ENCODE measurements at places on chromosomes 1 and 21.

- DNase-seq, result no peak
Observed at GRCh38 chr1:15621975-15622374, 4.7 kb downstream of the DDI2 start.

GRCh38 chr21:33904041-33904440 lies 11.6 kb downstream of the ATP5PO start:
- DNase-seq, result no peak

DNA sequence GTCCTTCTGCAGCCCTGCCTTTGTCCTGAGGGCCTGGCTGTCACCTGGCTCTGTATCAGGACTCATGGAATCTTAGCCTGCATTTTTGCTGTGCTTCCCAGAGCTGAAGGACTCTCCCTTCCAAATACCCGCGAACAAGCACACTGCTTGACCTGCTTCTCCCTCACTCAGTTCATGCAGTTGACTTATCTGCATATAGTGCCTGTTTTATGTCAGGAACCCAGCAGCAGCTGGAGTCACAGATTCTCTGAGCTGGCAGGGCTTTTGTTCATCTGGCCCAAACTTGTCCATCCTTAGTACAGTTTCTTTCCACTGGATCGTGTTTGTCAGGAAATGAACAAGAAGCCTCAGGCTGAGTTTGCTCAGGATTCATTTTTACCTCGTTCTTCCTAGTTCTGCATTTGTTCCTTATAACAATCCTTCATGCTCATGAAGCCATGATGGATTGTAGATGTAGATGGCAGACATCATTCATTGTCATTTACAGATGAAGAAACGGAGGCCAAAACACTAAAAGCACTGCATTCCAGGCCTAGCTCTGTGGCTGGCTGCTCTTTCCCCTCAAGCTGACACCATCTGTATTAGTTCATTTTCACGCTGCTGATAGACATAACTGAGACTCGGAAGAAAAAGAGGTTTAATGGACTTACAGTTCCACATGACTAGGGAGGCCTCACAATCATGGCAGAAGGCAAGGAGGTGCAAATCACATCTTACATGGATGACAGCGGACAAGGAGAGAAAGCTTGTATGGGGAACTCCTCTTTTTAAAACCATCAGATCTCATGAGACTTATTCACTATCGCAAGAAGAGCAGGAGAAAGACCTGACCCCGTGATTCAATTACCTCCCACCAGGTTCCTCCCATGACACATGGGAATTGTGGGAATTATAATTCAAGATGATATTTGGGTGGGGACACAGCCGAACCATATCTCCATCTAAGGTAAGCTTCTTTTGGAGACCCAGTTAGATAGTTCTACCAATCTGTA lies 150.9 kb downstream of the HIVEP3 start:
- DNase-seq, result no peak

DNA sequence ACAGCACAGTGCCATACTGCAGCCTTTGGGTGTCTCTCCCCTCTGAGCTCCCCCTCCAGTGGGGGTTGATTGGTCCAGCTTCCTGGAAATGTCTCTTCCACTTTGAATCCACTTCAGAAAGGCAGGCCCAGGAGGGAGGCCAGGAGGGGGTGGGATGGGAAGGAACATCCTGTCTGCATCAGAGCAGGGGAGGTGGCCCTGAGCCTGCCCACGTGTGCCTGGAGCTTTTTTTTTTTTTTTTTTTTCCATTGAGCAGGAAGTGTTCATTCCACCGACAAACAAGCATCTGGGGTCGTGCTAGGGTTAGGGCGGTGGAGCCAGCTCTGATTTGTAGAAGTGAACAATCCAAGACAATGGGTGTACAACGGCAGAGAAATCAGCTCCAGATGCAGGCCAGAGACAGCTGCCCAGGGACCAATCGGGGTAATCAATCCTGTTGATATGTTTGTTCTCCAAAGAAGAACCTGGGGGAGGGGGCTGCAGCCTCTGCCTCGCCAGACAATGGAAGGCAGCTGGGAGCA lies 93.3 kb downstream of the SSBP3 start:
- DNase-seq, result no peak

DNA sequence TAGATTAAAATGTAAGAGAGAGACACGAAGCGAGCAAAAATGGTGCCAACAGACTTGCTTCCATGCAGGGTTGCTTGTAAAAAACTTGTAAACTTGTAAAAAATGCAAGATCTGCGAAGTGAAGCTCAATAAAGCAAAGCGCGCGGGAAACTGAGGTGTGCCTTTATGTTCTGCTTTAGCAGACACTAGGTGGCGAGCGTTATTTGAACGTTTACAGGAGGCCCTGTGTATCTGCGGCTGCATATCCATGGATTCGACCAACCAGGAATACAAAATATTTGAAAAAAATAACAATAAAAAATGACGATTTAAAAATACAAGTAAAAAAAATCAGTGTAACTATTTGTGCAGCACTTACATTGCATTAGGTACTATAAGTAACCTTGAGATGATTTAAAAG lies 1.5 kb downstream of the UBE2G2 start:
- no peak for DNase-seq

DNA sequence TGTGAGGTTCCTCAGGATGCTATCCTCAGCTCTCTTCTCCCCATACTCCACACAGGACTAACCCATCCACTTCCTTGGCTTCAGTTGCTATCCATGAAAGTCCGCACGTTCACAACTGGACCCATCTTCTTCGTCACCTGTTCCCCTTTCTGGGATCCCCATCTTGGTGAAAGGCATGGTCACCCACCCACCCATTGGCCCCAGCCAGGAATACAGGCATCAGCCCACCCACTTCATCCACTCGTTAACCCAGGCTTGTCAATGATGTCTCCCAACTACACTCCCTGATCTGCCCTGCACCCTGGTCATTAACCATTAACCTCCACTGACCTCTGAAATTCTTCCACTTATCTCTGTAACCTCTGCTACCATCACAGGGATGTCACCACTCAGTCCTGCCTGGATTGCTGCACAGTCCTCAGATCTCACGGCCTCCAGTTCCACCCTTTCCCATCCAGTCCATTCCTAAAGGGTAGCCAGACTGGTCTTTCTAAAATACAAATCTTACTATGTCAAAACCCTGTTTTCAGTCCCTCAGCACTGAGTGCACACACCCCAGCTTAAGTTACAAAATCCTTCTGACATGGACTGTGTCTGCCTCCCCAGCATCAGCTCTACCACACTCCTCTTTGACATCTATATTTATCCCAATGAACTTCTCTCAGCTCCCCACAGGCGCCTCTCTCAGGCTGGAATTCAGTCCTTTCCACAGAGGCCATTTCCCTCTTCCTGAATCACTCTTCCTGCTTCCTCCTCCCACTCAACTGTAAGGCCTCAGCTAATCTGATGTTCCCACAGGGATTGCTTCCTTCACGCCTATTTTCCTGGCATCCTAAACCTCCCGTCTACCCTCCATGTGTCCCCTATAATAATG lies 10.4 kb downstream of the PGLYRP4 start:
- no peak for DNase-seq
